ENCODE measurements at places on chromosomes 2 and 18.
A peak's percentile ranks its signal among the peaks of the same experiment; 100 is the strongest.

GRCh38 chr2:177731384-177731783, 338.8 kb downstream of the AGPS start:
- DNase-seq = no peak

GRCh38 chr2:217740756-217741155, 262.0 kb downstream of the TNS1 start:
- no peak for DNase-seq

- no peak for DNase-seq
These were observed 651.3 kb downstream of the DCDC2C start for GRCh38 chr2:4354678-4355077.

GRCh38 chr18:55453186-55453585, 134.8 kb downstream of the TCF4 start:
- no peak for DNase-seq

- DNase-seq = no peak
These were observed 304.0 kb downstream of the ZNF521 start for GRCh38 chr18:25047983-25048382.

- DNase-seq = peak; percentile 46
These were observed 6.3 kb downstream of the STARD7 start for GRCh38 chr2:96202152-96202854.

GRCh38 chr2:41379496-41380221, 668.2 kb upstream of the PKDCC start:
- no peak for DNase-seq

DNA sequence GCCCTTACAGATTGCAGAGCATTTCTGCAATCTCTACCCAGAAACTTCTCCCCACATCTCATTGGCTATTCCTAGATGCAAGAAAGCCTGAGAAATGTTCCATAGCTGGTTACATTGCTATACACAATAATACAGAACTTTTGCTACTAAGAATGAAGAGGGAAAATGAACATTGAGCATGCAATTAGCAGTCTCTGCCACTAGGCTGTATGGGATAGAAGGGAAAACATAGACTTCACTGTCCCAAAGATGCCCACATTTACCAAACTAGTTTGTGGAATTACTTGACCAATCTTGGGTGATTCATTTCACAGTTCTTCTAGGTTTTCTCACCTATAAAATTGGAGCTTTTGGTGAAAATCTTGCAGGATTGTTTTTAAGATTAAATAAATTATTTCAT, 265.7 kb upstream of the NT5C1B start:
- no peak for DNase-seq

- DNase-seq = no peak
These were observed 338.3 kb downstream of the NBAS start for GRCh38 chr2:15222856-15223255.

GRCh38 chr2:72350852-72351251, 203.2 kb upstream of the CYP26B1 start:
- DNase-seq = no peak

GRCh38 chr2:105873281-105873680, 128.6 kb downstream of the NCK2 start:
- no peak for DNase-seq

DNA sequence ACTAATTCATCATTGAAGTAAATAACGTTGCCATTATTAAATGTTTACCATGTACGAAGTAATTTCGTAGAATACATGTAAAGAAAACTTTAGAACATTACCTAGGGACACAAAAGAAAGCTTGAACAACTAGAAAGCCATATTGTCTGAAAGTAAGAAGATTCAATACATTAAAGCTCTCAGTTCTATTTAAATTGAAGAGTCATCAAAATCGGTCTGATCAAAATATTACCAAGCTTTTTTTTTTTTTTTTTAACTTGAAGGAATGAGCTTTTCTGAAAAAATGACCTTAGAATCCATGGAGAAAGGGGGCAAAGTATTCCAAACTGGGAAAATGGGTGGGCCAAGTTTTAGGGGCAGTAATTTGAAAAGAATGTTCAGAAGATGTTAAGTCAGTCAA, 300.8 kb downstream of the GPD2 start:
- DNase-seq = no peak

DNA sequence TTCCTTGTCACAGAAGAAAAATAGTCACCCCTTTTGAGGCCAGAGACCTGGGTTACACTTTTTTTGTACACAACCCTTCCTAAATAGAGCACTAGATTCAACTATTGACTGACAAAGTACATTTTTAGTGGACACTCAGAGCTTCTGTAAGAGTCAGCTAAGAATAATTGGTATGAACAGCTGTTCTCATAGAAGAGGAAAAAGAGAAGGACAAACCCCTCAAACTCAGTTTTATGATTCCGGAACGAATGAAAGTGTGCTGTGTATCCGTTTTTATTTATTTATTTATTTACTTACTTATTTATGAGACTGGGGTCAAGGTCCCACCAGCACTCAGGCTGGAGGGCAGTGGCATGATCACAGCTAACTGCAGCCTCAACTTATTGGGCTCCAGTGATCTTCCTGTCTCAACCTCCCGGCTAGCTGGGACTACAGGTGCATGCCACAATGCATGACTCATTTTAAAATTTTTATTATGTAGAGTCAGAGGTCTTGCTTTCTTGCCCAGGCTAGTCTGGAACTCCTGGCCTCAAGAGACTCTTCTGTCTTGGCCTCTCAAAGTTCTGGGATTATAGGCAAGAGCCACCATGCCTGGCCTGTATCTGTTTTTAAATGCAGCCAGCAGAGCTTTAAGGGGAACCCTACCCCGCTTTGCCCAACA, 36.0 kb upstream of the FZD5 start:
- DNase-seq = no peak

DNA sequence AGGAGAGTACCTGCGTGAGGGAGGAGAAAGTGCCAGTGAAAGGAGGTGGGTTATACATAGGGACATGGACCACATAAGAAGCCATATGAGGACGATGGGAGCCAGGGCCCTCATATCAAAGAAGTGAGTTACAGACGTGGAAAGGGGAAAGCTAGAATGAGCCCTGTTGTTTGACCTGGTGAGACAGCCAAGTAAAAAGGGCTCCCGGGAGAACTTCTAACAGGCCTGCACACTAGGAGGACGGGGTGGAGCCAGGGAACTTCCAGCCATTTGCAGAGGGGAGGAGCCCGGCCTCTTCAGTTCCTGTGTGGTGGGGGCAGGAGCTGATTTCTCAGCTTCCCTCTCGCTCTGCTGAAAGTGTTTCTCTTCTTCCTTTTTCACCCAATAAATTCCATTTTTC, 84.1 kb upstream of the SLC66A3 start:
- DNase-seq = no peak

DNA sequence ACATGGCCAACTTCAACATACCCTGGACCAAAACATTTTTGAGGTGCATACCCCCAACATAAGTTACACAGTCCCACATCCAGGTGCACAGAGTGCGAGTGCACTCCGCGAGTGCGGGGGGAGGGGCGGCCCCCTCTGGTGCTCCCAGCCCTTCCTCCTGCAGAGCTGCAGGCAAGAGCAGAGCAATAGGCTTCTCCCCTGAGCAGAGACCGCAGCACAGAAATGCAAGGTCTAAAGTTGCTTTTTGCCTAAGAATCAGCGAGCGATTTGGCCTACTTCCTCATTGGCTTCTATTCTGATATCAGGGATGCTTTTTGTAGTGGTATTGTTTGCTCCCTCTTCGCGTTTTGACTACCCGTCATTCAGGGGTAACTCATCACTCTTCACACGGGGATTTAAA, 40.6 kb downstream of the BOLA3 start:
- no peak for DNase-seq

DNA sequence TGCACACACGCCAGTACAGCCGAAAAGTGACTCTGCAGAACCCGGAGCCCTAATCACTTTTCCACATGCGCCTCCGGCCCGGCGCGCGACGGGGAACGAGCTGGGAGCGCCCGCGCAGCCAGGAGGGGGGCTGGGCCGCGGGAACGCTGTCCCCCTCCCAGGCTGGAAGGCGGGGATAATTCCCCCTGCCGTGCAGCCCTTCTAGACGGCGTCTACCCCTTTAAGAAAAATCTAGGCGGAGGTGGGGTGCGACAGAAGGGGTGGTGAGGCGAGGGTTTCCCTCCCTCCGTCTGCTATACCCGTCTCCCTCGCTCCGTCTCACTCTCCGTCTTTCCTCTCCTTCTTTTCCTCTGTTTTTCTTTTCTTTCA, 2.4 kb downstream of the CYP26B1 start:
- DNase-seq = no peak

DNA sequence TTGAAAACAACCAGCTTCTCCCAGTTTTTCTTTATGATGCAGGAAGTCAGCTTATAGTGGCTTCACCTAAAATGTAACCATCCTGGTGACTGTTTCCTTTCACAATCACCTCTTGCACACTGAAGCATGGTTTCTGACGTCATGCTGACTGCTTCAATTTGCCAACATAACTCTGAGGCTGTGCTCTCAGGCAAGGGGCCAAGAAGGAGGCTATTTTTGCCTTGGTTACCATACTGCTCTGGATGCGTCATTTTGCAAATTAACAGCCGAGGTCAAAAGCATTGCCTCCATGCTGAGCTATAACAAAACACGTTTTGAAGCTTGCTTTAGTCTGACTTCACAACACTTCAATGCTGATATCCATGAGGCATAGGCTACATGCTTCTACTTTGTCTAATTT, 397.8 kb downstream of the METTL4 start:
- DNase-seq = peak; percentile 57

DNA sequence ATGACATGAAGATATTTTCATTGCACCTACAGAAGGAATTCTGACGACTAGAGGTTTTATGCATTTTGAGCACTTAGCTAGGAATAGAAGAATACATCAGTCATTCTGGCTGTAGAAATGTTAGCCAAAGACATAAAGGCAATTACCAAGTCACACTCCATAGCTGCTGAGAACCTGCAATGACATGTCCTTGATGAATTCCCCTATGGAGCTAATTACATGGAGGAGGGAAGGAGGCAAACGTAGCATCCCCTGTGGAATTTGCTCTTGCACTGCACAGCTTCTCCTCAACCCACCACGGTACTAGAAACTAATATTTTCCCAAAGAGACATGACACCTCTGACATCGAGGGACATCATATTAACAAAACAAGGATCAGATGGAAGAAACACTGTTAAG, 174.0 kb upstream of the SESTD1 start:
- DNase-seq = no peak

GRCh38 chr2:75564713-75565359, 4.1 kb upstream of the EVA1A start:
- DNase-seq = no peak

DNA sequence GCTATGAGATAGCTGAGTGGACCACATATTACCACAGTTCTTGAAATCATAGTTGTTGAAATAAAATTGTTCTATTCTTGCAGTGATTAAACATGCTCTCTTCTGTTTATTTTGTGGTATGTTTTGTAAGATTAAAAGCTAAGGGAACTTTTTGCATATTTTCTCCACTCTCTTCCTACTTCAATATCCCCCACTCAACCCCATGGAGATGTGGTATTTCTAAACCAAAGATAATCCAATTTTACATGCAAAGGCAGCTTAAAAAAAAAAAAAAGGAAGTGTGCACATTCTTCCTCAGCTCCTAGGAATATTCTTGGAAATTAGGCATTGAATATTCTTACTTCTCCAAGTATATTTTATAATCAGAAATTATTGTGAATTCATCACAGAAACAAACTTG, 15.0 kb upstream of the PAX3 start:
- no peak for DNase-seq

- no peak for DNase-seq
These were observed 57.0 kb downstream of the COA5 start for GRCh38 chr2:98551316-98551715.

GRCh38 chr2:157899125-157899839, 23.2 kb upstream of the ACVR1 start:
- DNase-seq = no peak

DNA sequence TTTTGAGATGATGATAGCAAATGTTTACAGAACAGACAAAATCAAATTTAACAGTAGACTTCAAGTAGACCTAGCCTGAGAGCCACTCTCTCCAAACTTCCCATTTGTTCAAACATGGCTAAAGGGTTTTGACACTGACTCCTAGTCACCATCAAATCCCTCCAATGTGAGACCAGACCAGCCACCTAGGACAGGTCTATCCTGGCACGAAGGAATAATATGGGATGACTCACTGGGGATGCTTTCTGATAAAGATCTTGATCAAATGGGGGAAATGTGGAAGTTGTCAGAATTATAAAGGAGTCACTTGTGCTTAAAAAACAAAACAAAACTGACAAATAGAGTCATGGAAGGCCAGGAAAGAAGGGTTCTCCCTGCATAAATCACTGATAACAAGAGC, 95.7 kb downstream of the EDAR start:
- no peak for DNase-seq

DNA sequence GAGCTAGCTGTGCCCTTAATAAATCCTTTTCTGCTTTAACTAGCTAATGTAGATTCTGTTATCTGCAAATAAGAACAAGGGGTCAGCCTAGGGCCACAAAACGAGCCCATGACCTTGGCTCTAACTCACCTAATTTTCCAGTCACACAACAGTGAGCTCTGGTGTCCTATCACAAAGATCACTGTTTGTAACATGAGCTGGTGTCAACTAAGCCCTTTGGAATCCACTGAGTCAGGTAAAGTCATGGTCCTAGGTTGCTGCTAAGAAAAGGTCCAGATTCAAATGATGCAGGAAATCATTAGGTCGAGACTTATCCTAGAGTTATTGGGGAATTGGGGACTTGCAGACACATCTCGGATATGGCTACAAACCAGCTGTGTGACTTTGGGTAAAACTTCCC, 49.9 kb downstream of the ST8SIA5 start:
- no peak for DNase-seq
